Hematopoietic multipotent progenitor cell treated with erythropoietin and hydrocortisone succinate and interleukin-3 and kit ligand, for 17 days (in vitro differentiated cells): ENCODE measurements at places on chromosomes 3 and 15.

- no peak for DNase-seq
Observed at GRCh38 chr3:85821130-85821756, 862.5 kb downstream of the CADM2 start.

GRCh38 chr15:57890878-57891277 lies 174.6 kb downstream of the ALDH1A2 start:
- no peak for DNase-seq

DNA sequence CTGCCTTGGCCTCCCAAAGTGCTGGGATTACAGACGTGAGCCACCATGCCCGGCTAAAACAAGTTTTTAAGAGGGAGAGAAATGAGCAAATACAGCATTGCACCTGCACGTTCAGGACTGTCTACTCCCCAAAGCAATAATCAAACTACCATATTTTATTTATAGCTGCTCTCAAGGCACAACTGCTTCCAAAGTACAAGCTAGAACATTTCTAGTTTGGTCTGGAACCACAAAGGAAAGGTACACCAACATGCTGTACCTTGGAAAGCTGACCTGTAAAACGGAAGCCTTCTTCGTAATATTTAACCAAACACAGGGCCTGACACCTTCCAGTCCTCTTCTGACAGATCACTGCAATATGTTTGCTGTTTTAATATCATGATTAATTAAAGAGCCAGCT lies 14.5 kb upstream of the VGLL4 start:
- DNase-seq: no peak

DNA sequence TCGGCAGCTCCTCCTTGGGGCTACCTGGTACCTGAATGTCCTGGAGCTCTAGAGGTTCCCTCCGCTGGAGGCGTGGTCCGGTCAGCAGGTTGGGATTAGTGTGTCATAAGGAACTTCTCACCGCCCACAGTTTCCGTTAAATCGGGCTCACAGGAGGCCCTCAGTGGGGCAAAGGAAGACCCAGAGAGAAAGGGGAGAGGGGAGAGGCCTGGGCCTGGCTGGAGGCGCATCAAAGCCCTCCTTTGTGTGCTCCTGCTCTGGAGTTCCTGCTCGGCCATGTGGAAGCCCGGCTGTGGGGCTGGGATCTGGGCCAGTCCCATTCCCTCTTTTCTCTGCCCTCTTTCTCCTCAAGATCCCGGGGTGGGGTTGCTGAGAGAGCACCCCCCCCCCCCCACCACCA lies at the start of gene RLBP1:
TSS of gene RLBP1 (minus strand) at position 37 of the 400 bp plus-strand sequence. CDS start 2,604 bp downstream, outside the sequence.
- DNase-seq: no peak

- no peak for DNase-seq
Observed at GRCh38 chr3:32447865-32448400, 54.7 kb downstream of the CMTM6 start.

DNA sequence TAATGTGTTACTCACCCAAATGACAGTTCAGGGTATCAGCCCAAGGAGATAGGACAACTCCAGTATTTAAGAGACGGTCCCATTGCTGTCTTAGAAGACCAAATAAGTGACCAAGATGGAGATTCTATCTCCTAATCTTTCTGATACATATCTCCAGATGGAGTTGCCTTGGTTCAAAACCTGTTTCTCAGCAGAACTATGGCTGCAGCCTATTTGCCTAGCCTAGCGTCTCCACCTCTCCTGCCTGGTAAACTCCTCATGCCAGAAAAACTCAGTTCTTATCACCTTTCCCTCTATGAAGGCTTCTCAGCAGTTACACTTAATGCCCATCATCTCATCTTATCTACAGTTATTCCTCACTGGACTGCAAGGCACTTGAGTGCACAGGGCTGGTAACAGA lies 1.2 kb upstream of the CSPG5 start:
- no peak for DNase-seq

- DNase-seq: no peak
Observed at GRCh38 chr3:132783152-132783551, 60.9 kb upstream of the NPHP3 start.

DNA sequence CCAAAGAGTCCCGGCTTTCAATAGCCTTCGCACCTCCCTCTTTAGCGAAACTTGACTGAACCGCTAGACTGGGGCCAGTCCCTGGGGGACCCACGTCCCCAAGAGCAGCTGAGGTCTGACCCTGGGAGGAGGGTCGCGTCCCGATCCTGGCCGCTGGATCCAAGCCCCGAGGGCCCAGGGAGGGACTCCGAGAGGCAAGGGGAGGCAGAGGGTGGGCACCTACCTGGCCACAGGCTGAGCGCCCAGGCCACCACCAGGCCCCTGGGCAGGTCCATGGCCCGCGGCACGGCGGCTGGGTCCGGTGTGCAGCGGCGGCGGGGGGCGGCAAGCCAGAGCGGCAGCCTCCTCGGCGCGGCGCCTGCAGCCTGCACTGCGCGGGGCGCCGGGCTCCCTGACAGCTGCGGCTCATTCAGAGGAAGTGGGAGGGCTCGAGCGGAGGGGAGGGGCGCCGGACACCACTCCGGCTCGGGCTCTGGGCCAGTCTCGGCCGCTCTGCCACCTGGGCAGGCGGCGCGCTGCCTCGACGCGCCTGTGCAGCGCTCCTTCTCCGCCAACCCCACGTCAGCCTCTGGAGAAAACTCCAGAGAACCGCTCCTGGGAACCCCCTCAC lies at the start of gene ITGA11:
TSS of gene ITGA11 (minus strand) at position 372 of the 610 bp plus-strand sequence. CDS start at position 275, 97 bp downstream.
- DNase-seq: no peak

GRCh38 chr15:86568378-86568777 lies 488.7 kb downstream of the AGBL1 start:
- DNase-seq: no peak
